ENCODE measurements at places on chromosomes 7 and 10. TPM values are rescaled to one million over a fixed set of nuclear protein-coding genes. Genes with fewer than 3 reads are reported as not detected.

DNA sequence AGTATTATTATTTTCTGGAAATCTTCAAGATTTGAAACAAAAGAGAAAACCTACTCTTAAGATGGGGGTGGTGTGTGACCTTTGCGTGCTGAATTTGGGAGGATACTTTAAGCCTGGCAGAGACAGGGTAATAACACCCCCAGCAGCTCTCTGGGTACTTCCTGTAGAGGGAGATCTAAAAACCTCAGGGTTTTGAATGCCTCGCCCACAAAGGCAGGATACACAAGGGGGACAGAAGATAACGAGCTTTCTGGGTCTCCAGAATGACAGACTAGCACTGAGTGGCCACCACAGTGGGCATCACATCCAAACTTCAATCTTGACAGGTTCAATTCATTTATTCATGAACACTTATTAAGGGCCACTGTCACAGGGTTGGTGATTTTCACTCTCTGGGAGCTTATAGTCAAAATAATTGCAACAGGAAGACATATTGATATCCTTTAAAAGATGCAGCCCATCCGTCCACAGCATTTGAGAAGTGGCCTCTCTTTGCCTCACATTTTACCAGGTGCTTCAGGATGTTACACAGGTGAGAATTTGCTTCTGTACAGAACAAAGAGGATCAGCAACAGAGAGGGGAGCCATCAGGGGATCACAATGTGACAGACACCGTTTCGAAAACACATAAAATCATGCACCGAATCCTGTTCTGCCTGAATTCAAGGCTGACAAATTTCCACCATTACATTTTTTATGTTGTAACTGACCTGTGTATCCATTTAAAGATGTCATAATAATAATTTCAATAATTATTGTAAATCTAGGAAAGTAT is 14.3 kb downstream of the CPA1 start:
- DNase-seq = no peak

The TMEM130 gene
- not detected for total RNA-seq

DNA sequence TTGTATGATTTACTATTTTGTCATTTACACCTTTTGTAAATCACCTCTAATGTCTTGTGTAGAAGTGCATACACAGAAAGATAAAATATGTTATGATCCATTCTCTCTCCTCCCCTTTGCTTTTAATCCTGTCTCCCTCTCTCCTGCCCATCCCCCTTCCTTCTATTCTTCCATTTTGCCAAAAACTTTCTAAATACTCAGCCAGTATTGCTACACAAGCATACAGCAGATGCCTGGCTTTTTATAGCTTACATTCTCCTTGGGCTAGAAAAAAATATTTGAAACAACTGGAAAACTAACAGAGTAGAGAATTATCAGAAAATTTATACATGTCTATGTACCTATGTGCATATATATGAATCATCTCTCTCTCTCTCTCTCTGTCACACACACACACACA is 308.7 kb upstream of the BMPER start:
- DNase-seq = no peak

The TWNK gene
- total RNA-seq = 8.2 TPM

The TMEM236 gene
- 0.98 TPM for total RNA-seq

The C10orf88 gene
- total RNA-seq = 9.6 TPM

- no peak for DNase-seq
These were observed 139.9 kb downstream of the SH3PXD2A start for GRCh38 chr10:103715430-103715829.

- DNase-seq = peak; percentile 19
These were observed 201.5 kb downstream of the PRPF18 start for GRCh38 chr10:13788320-13788600.

The SFTPA1 gene
- not detected for total RNA-seq

DNA sequence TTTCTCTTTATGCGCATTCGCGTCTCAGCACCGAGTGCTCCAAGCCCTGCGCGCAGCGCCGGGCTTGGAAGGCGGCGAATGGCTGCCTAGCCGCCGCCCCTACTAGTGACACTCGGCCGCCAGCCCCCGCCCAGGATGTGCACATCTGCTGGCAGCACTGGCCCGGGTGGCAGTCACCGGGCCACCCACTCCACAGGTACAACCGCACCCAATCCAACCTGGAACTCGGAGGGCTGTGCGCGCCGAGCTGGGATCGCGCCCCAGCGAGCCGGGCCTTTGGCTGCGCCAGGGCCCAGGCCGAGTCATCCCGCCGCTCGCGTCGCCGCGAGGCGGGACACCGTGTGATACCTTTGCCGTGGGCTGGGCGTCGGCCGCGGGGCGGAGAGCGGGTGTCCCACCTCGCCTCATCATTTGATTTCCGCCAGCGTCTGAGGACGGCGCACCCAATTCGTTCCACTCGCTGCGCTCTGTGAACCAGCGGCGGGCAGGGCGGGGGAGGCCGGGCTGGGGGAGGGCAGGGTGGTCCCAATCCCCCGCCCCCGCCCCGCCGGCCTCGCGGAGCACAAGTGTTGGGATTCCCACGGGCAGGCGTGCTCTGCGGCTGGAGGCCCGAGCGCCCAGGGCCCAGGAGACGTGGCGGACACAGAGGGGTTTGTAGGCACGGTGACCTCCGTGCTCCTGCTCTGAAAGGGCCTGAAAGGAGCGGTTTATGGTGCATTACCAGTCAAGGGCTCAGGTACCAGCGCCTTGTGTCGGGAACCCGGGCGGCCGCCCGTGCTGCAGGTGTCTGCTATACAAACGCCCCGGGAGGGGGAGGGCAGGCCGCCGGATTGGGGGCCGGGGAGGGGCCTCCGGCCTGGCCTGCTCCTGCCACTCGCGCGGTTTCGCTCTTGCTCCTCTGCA is 17.8 kb upstream of the PTF1A start:
- no peak for DNase-seq

GRCh38 chr7:83617858-83618257 is 31.1 kb downstream of the SEMA3E start:
- no peak for DNase-seq

DNA sequence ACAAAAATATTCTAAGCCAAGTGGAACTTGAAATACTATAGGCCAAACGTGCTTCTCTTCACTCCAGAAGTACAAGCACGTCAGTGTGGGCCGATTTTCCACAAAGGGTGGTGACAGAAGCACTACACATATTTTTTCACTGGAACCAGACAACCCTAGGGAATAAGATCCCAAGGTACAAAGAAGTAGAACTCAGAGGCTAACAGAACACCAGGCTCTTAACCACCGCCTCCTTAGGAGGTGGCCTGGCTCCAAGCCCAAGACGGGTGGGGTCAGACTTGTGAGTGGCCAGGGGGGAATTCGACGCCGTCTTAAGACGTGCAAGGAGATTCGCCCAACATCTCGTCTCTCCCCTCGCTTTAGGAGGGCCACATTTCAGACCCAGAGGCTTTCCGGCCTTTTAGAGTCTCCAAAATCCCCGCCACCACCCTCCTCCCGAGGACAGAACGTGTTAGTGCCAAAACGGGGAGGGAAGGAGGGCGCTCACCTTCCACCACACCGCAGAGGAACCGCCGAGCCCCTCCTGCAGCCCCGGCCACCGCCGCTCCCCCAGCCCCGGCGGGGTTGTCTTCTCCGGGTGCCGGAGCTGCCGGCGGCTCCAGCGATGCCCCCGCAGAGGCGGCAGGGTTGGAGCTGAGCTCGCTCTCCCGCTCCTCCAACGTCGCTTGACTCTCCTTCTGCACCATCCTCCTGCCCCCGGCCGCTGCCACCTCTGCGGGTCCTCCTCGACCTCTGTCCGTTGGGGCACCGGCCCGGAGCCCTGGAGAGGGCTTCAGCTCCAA is 716 bp downstream of the OGA start:
- DNase-seq = peak; percentile 89

- no peak for DNase-seq
These were observed 55.3 kb upstream of the C7orf33 start for GRCh38 chr7:148535217-148535616.

- DNase-seq = no peak
These were observed 34.8 kb downstream of the SLC25A13 start for GRCh38 chr7:96287132-96287531.

- DNase-seq = no peak
These were observed 20.3 kb downstream of the ASB13 start for GRCh38 chr10:5645944-5646617.

GRCh38 chr7:12572941-12573575 is 2.5 kb downstream of the SCIN start:
- no peak for DNase-seq

DNA sequence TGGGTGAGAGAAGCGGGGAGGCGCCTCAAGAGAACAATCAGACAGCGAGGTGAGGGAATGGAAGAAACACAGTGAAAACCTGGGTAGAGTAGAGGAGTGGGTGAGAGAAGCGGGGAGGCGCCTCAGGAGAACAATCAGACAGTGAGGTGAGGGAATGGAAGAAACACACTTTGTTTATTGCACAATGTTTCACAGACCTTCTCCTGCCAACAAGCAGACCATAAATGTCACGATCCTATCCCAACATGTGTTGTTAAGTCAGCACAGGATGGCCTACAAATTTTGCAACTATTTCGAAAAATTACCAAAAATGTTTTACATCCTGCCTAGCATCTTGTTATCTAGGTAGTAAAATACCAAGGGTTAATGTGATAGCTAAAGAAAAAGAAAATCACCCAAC is 115.3 kb downstream of the JAZF1 start:
- DNase-seq = no peak

GRCh38 chr10:66349076-66349475 is 576.8 kb upstream of the LRRTM3 start:
- DNase-seq = no peak

The SLK gene
- 53.3 TPM for total RNA-seq

DNA sequence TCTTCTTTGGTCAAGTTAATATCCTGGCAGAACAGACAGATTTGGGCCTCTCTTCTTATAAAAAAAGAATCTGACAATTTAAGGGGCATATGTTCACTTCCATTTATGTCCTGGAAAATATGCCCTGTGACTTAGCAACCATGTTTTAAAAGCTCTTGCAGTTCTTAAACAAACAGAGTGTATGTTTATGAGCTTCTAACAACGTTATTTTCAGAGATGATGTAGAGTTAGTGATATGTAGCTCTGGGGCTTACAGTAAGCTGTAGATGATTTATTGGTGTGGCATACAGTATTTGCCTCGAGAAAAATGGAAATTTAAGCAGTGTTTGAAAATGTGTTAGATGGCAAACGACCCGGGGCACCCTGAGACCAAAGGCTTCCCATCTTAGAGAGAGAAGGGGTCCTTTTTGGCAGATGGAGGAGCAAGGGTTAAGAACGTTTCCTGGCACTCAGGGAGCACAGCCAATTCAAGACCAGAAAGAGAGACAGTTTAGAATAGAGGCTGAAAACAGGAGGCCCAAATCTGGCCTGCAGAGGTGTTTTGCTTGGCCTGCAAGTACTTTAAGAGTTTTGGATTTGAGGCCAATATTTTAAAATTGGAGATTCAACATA is 397.5 kb downstream of the KCNMA1 start:
- DNase-seq = no peak

The CACNA2D1 gene
- total RNA-seq = 102 TPM

The OPN4 gene
- not detected for total RNA-seq

The ASB15 gene
- 26.0 TPM for total RNA-seq

- no peak for DNase-seq
These were observed 263.5 kb upstream of the FERD3L start for GRCh38 chr7:19408706-19409220.

The WDR91 gene
- 8.0 TPM for total RNA-seq

GRCh38 chr10:22321924-22322640 is 1.2 kb downstream of the BMI1 start:
- DNase-seq = no peak

- no peak for DNase-seq
These were observed 530.2 kb upstream of the FZD8 start for GRCh38 chr10:36171953-36172940.

The MEOX2 gene
- 16.2 TPM for total RNA-seq

The GNB2 gene
- 108 TPM for total RNA-seq

DNA sequence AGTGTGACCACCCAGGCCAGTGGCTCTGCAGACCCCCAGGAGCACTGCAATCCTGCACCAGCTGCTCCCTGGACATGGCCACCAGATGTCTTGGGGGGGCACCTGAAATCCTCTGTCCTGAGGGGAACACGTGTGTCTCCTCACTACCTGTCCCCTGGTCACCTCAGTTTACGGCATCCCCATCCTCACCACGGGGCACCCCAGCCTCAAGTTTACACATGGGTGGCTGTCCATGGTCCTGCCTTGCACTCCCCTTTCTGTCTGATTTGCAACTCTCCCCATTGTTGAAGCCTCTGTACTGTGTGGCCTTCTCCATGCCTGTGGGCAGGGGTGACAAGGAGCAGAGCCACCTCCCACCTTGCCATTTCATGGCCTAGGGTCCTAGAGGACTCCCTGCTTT is 67.2 kb downstream of the RAMP3 start:
- DNase-seq = no peak

The OR2A42 gene
- not detected for total RNA-seq

- no peak for DNase-seq
These were observed 32.8 kb downstream of the MYO3A start for GRCh38 chr10:25966844-25967243.

DNA sequence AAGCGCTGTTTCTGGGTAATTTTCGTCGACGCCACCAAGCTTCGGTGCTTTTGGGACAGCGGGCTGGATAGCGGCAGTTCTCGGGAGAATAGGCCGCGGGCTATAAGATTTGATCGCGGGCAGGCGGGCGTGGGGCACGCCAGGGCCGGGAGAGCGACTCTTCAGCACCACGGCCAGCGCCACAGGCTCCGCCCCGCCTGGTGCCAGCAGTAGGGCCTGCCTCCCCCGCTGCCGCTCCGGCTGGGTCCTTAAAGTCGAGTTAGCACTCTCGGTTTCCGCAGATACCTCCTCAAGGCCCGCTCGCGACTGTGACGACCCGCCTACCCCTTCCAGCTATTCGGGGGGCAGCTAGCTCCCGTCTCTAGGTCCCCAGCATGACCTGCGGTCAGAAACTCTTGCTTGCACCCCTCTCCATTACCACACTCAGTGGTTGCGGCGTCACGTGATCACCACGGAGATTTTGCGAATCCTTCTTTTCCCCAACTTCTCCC is 9.4 kb downstream of the NXPH1 start:
- no peak for DNase-seq

DNA sequence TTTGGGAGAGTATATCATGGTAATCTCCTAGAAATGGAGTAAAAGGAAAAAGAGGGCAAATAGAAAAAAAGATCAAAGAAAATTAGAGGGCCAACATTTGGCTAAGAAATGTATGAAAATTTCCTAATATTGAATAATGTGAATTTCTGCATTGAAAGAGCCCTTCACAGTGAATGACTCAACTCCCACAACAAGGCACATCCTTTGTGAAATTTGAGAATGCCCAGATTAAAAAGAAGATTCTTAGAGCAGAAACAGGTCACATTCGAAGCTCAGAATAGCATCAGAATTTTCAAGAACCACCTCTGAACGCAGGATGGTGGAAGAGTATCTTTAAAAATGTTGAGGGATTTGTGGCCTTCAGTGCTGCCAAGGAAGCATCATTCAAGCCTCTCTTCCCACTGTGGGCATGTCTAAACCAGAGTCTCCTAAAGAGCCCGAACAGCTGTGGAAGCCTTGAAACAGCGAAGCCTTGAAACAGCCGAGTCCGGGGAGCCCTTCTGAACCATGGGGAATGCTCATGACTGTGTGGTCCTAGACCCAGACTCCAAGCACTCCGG is 43.6 kb downstream of the GUSB start:
- no peak for DNase-seq

Data from gastrocnemius medialis (tissue), 4 donors.